ENCODE measurements at places on chromosomes 7 and 10.

DNA sequence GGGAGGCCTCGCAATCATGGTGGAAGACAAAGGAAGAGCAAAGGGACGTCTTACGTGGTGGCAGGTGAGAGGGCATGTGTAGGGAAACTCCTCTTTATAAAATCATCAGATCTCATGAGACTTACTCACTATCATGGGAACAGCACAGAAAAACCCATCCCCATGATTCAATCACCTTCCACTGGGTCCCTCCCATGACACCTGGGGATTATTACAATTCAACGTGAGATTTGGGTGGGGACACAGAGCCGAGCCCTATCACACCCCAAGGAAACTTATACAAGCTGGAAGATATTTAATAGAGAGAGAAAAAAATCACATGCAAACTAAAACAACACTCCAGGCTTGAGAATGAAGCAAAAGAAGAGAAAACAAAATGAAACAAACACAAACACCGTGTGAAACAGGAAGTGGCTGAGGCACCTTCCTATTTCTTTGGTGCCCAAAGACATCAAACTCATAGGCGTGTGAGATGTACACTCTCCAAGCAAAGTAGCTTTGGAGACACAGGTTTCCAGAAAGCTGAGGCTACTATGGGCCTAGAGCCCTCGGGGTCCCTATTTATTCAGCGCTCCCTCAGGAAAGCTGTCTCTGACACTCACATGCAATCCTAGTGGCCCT, 97.2 kb downstream of the PRKCQ start:
- DNase-seq = no peak

DNA sequence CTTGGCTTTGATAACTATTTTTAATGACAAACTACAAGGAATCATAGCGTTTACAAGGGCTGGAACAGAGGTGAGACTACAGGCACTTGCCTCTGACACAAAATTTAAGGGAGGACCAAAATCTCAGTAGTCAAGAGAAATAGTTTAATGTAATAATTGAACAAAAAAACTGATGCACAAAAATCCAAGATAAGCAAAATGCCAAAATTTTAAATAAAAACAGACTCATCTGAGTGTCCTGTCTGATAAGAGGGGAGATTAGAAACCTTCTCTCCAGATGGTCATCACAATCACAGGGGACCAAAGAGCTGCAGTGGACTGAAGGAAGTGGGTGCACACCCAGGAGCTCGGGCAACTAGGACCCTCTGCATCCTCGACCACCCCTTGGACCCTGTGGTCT, 70.5 kb downstream of the PARD3 start:
- no peak for DNase-seq

GRCh38 chr10:78589687-78590086, 479.1 kb upstream of the ZMIZ1 start:
- DNase-seq = no peak

DNA sequence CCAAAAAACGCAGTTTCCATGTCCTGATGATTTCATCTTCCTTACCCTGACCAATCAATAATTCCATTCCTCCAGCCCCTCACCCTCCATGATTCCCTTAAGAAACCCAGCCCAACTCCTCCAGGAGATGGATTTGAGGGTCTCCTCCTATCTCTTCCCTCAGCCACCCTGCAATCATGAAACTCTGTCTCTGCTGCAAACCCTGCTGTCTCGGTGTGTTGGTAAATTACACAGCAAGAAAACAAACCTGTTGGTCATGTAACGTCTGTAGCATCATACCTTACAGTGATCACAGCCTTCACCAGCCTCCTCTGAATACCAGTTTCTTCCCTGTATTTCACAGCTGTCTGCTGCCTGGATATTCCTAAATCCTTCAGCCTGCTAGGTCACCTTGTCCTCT, 300.7 kb upstream of the NEBL start:
- no peak for DNase-seq

DNA sequence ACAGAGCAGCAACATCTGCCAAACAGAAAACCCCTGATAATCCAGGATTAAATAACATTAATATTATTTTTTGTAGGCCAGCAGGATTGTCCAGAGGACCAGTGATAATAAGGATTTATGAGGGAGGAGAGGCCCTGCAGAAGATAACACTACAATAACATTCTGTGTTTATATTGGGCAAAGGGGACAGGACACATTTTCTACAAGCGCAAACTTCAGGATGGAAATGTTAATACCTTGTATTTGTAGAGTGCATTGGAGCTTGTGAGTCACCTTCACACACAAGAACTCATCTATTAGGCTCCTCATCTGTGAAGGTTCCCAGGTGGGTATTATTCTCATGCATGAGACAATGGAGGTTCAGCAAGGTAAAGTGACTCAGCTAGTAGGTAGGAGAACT, 51.0 kb downstream of the BAMBI start:
- DNase-seq = peak; percentile 48

DNA sequence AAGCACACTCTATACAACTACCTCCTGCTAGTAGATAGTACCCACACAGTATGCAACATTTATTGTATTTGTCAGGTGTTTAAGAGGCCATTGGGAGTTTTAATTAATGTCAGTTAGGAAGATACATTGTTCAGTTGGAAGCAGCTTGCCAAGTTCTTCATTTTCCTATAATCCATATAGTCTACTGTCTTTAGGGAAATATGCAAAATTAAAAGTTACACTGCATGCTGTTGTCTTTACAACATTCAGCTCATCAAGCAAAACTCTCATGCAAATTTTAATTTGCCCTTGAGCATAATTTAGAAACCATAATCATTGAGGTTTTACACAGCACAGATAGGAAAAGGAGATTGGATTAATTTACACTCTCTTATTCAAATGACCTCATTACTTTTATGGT, 17.4 kb downstream of the FOXP2 start:
- DNase-seq = no peak

- DNase-seq = no peak
Observed at GRCh38 chr10:631266-631665, 58.2 kb downstream of the DIP2C start.

DNA sequence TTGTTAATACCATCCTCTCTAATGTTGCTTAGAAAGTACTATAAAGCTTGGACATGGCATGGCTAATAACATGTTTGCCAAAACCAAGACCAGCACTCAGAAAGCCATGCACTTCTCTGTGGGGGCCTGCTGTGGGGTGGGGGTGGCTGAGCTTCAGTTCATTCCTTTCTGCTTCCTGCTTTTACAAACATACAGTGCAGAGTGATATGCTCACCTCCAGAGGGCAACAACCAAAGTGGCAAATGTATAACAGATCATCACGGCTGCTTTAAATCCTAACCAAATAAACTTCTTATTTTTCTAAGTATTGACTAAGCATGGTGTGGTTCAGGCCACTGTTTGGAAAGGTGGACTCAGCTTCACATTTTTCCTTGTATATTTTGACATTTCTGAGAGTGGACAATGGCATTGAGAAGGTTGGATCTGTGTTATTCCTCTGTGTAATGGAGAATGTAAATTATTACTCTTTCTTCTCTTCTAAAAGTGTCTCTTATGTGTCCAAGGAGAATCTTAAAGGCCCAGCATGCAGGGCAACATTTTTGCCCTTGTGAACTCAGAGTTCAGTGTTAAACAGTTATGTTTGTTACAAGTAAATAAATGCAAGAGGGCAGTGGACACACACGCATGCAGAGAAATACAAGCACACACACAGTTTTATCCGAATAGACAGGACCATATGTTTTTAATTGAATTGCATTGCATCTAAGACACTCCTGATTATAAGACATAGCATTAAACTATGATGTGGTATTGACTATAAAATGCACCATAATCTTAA, 186.1 kb downstream of the HERPUD2 start:
- no peak for DNase-seq

DNA sequence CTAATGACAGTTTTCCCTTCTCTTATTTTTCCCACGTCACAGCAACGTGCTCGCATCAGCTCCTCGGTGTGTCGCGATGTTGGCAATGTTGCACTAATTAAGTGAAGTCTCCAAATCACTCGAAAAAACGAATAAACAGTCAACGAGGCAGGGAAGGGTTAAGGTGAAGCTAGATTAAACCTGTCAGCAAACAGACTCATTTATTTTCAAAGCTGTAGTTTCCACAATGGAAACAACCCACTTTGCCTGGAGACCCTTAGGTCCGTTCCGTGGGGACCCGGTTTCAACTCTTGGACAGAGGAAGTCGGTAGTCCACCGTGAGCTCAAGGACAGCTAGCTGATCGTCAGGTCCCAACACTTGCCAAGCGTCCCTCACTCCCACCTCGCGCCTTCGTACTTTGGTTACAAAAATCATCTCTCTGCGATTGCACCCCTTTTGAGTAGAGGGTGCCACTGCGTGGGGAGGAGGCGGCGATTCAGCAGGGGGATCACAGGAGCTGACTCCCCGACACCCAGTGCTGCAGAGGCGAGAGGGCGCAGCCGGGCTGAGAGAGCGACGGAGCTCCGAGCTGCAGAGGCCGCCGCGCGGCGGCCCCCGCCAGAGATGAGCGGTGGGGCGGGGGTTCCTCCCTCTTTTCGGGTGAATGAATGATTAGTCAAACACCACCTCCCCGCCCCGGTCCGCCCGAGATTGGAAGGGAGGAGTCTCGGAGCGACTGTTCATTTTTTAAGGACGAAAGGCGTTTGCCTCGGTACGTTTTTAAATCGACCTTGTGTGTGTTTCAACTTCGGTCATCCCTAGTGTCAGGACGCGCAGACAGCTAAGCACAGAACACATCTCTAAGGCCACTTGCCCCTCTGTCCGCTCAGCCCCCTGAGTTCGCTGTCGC, 1.3 kb upstream of the BMPER start:
- peak; percentile 25 for DNase-seq

- DNase-seq = peak; percentile 57
Observed at GRCh38 chr10:34364253-34365037, 450.7 kb downstream of the PARD3 start.

DNA sequence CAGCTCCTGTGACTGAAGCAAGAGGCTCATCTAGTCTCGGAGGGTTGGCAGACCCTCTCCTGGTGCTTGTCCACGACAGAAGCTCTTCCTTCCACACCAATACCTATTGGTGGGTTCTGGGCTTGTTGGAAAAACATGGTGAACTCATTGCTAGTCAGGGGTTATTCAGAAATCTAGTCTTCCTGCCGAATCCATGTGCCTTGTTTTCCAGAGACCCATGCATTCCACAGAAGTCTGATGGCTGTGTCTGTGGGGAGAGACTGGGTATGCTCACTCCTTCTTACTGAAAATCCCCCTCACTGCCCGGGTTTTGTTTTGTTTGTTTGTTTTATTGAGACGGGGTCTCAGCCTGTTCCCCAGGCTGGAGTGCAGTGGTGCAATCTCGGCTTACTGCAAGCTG, 138.3 kb downstream of the DNAJB6 start:
- no peak for DNase-seq

DNA sequence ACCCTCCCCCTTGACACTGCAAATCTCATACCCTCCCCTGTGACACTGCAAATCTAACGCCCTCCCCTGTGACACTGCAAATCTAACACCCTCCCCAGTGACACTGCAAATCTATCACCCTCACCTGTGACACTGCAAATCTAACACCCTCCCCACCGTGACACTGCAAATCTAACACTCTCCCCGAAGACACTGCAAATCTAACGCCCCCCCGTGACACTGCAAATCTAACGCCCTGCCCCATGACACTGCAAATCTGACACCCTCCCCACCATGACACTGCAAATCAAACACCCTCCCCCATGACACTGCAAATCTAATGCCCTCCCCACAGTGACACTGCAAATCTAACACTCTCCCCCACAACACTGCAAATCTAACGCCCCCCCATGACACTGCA, 603.7 kb downstream of the DNAJB6 start:
- DNase-seq = no peak

GRCh38 chr7:118006979-118007378, 133.7 kb upstream of the CTTNBP2 start:
- no peak for DNase-seq

Data from amniotic epithelial cell (primary cell).